ENCODE measurements at places on chromosomes 6 and 20.

- DNase-seq: no peak
Measured at GRCh38 chr6:96089173-96089572, 73.4 kb downstream of the FUT9 start.

DNA sequence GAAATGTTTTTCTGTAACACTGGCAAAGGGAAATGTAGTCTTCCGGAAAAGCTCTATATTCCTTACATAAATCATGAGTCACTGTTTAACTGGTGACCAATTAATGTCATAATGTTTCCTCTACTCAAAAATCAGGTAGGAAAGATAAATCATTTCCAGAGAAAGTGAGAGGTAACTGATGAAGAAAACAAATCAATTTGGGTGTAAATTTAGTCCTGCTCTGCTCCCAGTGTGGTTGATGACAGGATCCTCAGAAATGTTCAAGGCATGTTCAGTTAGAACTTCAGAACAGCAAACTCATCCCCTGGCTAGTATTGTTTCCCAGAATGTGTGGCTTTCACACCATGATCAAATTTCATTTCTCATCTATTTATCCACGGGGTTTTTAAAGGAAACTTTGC lies 38.8 kb upstream of the SPACA1 start:
- no peak for DNase-seq

DNA sequence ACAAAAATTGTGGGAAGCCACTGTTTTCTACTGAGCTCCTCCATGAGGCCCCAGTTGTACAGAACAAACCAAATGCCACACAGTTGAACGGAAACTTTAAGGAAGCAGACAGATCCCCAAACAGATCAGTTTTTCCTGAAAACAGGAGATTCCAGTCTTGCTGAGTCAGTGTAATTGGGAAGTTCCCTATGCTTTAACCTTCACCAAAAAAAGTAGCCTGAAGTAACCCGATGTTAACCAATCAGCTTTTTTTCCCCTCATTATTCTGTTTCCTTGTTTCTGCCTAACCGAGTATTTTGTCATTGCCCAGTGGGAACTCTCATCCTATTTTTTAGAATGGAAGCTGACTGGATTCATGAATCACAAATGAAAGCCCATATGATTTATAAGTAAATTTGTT lies 36.7 kb downstream of the MARCKS start:
- DNase-seq: no peak

GRCh38 chr6:163786995-163787671 lies 372.6 kb downstream of the QKI start:
- DNase-seq: no peak

DNA sequence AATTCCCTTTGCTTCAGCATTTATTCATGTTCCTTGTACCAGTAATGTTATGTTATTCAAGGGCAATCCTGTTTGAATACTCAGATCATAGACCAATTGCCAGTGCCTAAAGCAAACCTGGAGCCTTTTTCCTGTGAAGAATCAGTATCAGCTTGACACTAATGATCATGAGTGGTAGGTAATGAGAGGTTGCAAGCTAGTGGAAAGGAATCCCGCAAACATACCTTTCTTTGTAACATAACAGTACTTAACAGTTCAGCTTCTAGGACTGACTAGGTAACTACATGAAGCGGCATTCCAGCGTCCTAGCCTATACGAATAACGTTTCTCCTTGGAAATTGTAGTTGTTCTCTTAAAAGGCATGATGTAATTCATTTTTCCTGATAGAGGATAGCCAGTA lies 253.7 kb downstream of the TMEM242 start:
- no peak for DNase-seq

DNA sequence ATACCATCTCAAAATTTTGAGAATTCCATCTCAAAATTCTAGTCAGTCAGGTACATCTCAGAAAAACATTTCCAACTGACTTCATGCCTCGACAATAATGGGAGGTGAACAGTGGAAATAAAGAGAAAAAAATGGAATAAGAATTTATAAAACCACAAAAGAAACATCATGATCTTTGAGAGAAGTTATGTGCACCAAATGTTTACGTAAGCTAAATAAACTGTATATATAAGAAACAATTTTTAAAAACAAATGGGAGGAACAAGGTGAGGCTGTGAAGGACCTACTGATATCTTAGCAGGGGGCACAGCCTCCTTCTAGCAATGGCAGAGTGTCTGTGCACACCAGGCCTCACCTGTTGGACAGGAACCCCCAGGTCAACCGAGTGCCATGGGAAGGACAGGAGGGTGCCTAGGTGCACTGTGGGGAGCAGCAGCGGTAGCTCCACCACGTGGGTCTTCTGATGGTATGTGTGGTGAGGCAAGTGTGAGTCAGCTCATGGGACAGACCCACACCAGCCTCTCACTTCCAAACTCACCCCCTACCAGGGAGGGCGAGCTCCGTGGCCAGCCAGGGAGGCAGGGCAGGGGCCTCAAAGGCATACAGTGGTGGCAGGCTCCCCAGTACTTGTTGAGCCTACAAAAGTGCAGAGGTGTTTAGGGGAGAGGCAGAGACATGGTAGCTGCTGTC lies 23.2 kb downstream of the DIDO1 start:
- DNase-seq: no peak

DNA sequence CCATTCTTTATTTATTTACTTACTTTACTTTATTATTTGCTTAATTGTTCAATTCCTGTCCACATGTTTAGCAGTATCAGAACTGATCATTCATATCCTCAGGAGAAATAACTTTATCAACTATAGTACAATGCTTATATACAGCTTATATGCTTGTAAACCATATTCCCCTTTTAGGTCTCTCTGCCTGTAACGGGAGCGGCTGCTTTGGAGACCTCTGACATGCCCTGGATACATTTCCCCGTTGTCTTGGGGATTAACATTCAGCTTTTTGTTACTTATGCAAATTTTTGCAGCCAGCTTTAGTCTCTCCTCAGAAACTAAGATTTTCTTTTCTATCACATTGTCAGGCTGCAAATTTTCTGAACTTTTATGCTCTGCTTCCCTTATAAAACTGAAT lies 17.6 kb upstream of the FUT9 start:
- no peak for DNase-seq

GRCh38 chr6:74597840-74598239 lies 608.0 kb downstream of the COL12A1 start:
- no peak for DNase-seq

- DNase-seq: no peak
Measured at GRCh38 chr6:152351742-152352141, 285.4 kb downstream of the SYNE1 start.

DNA sequence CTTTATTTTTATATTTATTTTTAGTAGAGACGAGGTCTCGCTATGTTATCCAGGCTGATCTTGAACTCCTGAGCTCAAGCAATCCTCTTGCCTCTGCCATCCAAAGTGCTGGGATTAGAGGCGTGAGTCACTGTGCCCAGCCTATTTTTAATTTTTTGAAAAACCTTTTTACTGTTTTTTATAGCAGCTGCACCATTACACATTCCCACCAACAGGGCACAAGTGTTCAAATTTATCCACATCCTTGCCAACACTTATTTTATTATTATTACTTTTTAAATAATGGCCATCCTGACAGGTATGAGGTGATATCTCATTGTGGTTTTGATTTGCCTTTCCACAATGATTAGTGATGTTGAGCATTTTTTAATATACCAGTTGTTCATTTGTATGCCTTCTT lies 42.5 kb downstream of the PACSIN1 start:
- no peak for DNase-seq

DNA sequence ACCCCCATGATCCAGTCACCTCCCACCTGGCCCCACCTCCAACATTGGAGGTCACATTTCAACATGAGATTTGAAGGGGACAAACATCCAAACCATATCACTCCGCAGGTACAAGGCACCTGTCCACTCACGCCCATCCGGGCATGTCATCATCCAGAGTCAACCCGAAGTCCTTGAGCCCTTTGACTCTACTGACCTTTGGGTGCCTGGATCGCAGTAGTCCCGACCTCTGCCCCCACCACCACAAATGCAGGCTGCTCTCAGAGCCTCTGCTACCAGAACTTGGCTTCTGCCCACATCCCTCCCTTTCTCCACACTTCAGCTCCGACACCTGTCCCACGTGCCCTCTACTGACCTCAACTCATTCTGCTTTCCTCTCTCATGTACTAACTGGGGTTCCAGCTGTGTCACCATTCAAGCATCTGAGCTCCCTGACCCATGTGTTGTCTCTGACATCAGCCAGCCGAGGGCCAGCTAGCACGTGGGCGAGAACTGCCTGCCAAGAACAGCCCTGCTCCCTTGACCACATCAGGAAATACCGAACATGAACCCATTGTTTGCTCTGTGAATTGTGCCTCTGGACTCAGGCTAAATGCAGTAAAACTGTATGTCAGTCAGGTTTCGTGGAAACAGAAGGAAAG lies 498.3 kb upstream of the SULF2 start:
- no peak for DNase-seq

- DNase-seq: no peak
Measured at GRCh38 chr6:7881765-7882500, 28.7 kb downstream of the TXNDC5 start.

- no peak for DNase-seq
Measured at GRCh38 chr6:157060440-157060952, 262.8 kb downstream of the TMEM242 start.

GRCh38 chr20:53138454-53139262 lies 166.5 kb downstream of the TSHZ2 start:
- DNase-seq: no peak

GRCh38 chr6:89443658-89444057 lies 10.7 kb downstream of the ANKRD6 start:
- no peak for DNase-seq

DNA sequence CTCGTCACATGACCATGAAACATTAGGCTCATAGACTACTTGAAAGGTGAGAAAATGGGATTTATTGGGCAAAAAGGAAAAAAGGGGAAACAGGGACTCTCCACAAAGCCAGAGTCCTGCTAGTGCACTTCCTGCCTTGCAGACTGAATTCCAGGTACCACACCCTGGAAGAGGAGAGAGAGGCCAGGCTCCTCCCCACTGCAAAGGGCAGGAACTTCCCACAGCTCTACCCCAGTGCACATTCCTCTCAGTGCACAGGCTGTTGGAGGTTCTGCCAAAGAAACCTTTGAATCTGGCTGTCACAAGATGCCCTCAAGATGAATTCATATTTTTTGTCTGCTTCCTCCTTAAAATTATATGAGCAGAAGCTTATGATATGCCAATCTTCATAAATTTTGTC lies 920.4 kb upstream of the GJE1 start:
- DNase-seq: no peak

- DNase-seq: peak; percentile 25
Measured at GRCh38 chr6:33427585-33428223, 7.8 kb downstream of the SYNGAP1 start.

GRCh38 chr6:75893058-75893775 lies 144.2 kb downstream of the MYO6 start:
- no peak for DNase-seq

DNA sequence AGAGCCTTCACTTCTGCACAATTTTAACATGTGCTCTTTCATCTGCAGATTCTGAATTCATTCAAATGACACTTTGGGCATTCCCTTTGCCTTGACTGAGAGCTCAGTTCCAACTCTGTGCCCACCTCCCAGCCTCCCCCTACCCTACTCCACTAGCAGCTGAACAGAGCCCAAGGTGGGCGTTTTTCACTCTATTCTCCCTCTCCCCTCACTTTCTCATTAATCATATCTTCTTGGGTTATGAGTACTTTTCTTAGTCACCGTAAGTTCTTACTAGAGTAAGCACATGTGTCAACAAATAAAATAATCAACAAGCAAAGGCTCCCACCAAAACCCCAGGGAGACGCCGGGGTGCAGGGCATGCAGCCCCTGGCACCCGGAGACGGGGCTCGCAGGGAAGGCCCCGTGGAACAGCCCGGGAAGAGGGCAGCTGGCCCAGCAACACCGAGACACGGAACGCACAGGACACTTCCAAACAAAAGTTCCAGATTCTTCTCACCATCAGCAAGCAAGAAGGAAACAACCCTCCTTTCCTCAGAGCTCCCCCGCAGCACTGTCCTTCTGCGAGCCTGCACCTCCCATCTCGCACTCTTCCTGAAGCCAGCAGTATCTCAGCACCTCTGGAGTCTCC lies 34.1 kb downstream of the TAF4 start:
- DNase-seq: no peak

GRCh38 chr6:166910601-166911000 lies 45.7 kb downstream of the RNASET2 start:
- no peak for DNase-seq

DNA sequence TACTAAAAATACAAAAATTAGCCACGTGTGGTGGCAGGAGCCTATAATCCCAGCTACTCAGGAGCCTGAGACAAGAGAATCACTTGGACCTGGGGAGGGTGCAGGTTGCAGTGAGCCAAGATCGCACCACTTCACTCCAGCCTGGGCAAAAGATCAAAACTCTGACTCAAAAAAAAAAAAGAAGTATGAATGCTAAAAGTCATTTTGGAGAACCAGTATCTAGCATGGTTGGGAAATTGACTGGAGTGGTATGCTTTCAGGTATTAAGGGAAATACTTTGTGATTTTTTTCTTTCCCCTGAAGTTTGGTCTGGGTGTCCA lies 30.1 kb downstream of the PCMT1 start:
- DNase-seq: no peak

DNA sequence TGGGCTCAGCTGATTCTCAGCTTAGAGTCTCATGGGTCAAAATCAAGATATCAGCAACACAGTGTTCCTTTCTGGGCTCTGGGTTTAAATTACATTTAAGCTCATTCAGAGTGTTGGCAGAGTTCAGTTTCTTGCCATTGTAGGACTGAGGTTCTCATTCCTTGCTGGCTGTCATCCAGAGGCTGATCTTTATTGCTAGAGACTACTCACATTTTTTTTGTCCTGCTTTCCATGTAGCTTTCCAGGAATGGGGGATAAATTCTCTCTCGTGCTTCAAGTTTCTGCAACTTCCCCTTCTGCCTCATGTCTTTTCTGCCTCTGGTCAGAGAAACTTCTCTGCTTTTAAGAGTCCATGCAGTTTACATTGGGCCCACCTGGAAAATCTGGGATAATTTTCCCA lies 86.9 kb downstream of the RFX6 start:
- DNase-seq: no peak

GRCh38 chr20:16806061-16806460 lies 57.9 kb downstream of the OTOR start:
- DNase-seq: no peak

DNA sequence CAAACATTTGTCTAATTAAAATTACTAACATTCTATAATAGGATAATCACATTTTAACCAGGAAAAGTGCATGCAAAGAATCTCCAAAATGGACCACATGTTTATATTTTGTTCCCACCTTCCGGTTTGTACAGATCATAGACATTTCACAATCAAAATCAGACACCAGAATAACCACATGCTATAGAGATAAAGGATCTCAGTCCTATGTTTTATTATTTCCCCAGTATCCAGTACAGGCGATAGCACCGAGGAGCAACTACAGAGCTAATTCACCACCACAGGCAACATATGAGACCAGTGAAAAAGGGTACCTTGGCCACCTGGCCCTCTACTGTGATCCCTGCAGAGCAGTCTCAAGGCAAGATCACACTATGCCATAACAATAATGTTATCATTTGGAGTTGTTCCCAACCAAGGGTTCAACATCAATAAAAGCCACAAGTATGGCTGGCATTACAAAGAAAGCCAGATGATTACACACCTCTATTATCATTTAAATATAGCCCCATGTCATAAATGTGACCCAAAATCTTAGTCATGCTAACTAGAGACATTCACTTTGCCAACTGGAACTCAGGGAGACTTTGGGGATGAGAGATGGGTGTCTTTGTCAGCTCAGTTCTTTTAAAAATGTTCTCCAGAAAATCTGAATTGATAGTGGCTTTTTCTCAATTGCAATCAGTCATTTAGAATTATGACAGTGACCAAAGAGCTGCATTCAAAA lies 46.7 kb downstream of the RALGAPA2 start:
- DNase-seq: no peak

Measured in stimulated activated CD8-positive, alpha-beta memory T cell treated with anti-CD3 and anti-CD28 coated beads, Interleukin-7, amount 100 ng/mL, for 24 hours (primary cell).